Osteoblast (primary cell): ENCODE measurements at places on chromosomes 2 and 18. TPM values are rescaled to one million over a fixed set of nuclear protein-coding genes. Genes with fewer than 3 reads are reported as not detected.

TMEM163 gene
- total RNA-seq: under 0.01 TPM in 1 of 2 replicates, not detected in the other

DNA sequence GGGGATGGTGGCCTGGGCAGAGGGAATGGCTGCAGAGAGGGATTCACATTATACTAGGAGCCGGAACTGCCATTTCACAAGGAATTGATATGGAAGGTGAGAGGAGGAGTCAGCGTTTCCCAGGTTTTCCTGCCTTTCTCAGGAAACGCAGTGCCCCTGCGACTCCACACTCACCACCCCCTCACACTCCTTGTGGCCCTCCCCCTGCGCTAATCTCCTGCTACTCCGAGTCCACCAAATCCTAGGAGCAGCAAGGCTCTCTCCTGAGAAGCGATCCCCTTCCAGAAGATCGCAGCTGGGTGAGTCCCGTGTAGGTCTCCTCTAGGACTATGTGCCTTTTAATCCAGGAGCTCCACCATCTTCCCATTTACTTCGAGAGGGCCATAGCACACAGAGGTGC, 140.6 kb downstream of the VAPA start:
- no peaks in the 10 kb centered on the region for H3K36me3 ChIP-seq
- H3K4me1 ChIP-seq: peaks cover 45% of the 10 kb centered on the region
- no peak overlapping the region for H3K4me3 ChIP-seq
- DNase-seq: no peak
- no peaks in the 10 kb centered on the region for H3K27me3 ChIP-seq

- H3K36me3 ChIP-seq: no peaks in the 10 kb centered on the region
- DNase-seq: no peak
- H3K4me1 ChIP-seq: peaks cover 11% of the 10 kb centered on the region
- H3K4me3 ChIP-seq: no peak overlapping the region
These were observed 227.6 kb downstream of the SATB2 start for GRCh38 chr2:199230091-199230490.

- no peak overlapping the region for H3K4me3 ChIP-seq
- peaks cover 27% of the 10 kb centered on the region for H3K27me3 ChIP-seq
- no peak for DNase-seq
- H3K4me1 ChIP-seq: peaks cover 7% of the 10 kb centered on the region
- H3K27ac ChIP-seq: no peak overlapping the region
These were observed 6.4 kb upstream of the IL1RL1 start for GRCh38 chr2:102304711-102305611.

- H3K4me3 ChIP-seq: no peak overlapping the region
- no peak for DNase-seq
- H3K36me3 ChIP-seq: no peaks in the 10 kb centered on the region
- H3K27ac ChIP-seq: no peak overlapping the region
- no peaks in the 10 kb centered on the region for H3K4me1 ChIP-seq
These were observed 38.4 kb upstream of the HDAC4 start for GRCh38 chr2:239438995-239439753.

- no peak overlapping the region for H3K4me3 ChIP-seq
- H3K36me3 ChIP-seq: no peaks in the 10 kb centered on the region
- H3K27ac ChIP-seq: no peak overlapping the region
- peaks cover 7% of the 10 kb centered on the region for H3K4me1 ChIP-seq
- H3K27me3 ChIP-seq: no peaks in the 10 kb centered on the region
These were observed 126.3 kb upstream of the CHAC2 start for GRCh38 chr2:53641290-53641689.

DNA sequence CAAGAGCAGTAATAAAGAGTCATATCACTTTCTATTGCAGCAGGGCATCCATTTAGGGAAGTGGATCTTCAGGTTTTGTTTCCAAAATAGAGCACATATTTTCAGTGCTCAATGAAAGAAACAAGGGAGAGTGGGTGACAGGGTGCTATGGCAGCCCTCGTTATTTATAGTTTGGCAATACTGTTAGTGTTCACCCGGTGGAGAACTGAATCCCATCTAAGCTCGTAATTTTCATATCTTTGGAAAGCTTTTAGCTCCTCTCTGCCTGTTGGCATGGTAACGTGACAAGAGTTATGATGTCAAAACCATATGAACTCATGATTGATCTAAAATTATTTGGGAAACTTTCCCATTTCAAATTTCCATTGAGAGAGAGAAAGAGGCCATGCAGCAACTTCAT, 331.9 kb downstream of the LRRTM1 start:
- no peaks in the 10 kb centered on the region for H3K4me1 ChIP-seq
- H3K27me3 ChIP-seq: no peaks in the 10 kb centered on the region
- no peak for DNase-seq
- no peaks in the 10 kb centered on the region for H3K36me3 ChIP-seq
- no peak overlapping the region for H3K27ac ChIP-seq

EFR3B gene
- total RNA-seq: 0.72 and 0.88 TPM in 2 replicates
